Left cardiac atrium (tissue), 4 donors: ENCODE measurements at places on chromosomes 3 and 15.
A peak's percentile ranks its signal among the peaks of the same experiment; 100 is the strongest.

DNA sequence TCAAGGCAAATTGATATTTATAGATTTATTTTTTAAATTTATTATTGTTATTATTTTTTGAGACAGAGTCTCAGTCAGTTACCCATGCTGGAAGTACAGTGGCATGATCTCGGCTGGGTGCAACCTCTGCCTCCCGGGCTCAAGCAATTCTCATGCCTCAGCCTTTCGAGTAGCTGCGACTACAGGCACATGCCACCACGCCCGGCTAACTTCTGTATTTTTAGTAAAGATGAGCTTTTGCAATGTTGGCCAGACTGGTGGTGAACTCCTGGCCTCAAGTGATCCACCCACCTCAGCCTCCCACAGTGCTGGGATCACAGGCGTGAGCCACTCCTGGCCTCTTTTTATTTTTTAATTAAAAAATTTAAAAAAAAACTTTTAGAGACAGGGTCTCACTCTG lies 19.0 kb downstream of the SPG21 start:
- no peak for DNase-seq

DNA sequence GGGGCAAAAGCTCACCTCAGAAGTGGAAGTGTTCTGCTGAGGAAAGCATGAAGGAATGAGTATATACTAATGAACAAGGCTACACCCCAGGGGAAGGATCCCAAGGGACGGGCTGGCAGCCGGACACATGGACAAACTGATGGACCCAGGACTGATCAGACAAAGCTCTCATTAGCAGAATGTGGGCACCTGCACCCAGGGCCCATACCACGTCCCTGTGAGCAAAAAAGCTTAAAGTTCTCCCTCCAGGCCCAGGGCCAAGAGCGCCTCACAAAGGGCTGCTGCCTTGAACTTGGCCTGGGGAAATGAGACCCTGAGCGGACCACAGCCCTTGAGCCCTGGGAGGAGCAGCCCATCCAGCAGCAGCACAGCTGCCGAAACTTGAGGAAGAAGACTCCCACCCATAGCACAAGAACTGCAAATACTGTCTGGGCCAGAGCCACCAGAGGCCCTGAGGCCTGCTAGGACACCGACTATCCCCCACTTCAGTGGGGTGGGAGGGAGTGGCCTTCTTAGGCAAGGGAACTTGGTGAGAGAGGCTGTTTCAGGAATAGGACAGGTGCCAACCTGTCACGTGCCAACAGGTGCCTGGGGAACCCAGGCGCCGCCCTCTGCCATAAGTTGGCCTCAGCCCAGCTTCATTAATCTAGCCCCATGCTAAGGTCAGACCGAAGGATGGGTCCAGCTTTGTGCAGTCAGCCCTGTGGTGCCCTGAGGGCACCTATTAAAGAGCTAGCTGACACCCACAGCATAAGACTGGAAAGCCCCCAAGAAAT lies 2.3 kb upstream of the GMPPB start:
- DNase-seq = no peak

- no peak for DNase-seq
Observed at GRCh38 chr15:41401904-41402267, 410 bp downstream of the NDUFAF1 start.

GRCh38 chr15:27214961-27215360 lies 244.0 kb downstream of the GABRG3 start:
- DNase-seq = no peak

GRCh38 chr3:47669026-47669749 lies 90.5 kb upstream of the CSPG5 start:
- DNase-seq = no peak

DNA sequence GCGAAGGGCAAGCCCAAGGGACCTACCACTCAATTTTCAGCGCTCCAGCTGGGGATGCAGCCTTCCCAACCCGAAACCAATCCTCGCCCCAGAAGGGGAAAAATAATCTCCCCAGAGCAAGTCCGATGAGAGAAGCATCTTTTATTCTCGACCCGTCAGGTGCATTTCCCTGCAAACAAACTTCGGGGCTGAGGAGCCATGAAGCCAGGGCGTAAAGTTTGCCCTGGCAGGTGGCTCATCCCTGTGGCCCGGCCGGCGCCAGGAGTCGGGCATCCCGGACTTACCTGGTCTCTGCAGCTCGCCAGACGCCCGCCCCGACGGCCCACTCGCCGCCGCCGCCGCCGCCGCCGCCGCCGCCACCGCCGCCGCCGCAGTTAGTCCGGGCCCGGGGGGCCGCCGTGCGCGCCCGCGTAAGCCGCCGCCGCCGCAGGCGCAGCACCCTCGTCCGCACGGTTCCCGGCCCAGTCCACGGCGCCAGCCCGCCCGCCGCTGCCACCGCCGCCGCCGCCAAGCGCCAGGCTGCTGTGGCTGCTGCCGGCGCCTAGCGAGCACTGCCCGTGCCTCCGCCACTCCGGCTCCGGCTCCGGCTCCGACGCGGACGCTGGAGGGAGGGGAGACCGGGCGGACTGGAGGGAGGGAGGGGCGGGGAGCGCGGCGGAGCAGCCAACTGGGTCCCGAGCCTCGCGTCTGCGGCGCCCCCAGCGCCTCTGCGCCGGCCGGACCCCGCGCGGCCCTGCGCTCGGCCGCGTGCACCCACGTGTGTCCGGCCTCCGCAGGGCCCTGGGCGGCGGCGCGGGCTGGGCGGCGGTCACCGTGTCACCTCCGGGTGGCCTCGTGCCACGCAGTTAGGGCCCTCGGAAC lies at the start of gene CNTN3:
CNTN3 (minus strand) TSS at position 553 of the 861 bp plus-strand sequence. CDS start 93,547 bp downstream, outside the sequence.
- peak; percentile 22 for DNase-seq

DNA sequence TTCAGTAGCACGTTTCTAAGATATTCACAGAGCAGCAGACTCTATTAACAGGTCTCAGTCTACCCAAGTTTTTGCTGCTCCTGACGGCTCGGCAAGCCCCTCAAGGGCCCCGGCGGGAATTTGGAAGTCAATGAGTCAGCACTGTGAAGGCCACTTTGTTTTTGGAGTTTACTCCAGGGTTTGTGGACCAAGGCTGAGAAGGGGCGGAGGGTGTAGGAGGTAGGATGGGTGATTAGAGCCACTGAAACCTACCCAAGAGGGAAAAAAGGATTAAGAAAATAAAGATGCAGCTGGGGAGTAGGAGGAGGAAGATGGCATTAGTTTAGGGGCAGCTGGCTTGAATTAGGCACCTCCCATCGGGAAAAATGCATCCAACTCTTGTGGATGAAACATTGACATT lies 87.6 kb downstream of the BDH1 start:
- no peak for DNase-seq

GRCh38 chr3:95476534-95476933 lies 1337.9 kb upstream of the EPHA6 start:
- no peak for DNase-seq

DNA sequence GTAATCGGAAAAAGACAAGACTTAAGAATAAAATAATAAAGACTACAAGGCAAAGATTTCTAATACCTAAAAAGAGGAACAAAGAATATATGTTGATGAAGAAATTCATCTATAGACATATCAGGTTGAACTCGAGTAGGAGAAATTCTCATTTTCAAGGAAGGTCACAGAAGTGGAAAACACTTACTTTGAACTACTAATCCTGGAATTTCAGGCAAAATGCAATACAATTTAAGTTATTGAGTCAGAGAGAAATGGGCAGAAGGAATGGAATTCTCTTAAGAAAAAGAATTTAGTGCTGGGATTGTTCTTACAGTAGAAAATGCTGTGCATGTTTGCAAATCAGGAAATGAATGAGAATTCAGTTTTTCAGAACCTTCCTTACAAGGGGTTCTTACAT lies 135.9 kb upstream of the TGFBR2 start:
- no peak for DNase-seq

DNA sequence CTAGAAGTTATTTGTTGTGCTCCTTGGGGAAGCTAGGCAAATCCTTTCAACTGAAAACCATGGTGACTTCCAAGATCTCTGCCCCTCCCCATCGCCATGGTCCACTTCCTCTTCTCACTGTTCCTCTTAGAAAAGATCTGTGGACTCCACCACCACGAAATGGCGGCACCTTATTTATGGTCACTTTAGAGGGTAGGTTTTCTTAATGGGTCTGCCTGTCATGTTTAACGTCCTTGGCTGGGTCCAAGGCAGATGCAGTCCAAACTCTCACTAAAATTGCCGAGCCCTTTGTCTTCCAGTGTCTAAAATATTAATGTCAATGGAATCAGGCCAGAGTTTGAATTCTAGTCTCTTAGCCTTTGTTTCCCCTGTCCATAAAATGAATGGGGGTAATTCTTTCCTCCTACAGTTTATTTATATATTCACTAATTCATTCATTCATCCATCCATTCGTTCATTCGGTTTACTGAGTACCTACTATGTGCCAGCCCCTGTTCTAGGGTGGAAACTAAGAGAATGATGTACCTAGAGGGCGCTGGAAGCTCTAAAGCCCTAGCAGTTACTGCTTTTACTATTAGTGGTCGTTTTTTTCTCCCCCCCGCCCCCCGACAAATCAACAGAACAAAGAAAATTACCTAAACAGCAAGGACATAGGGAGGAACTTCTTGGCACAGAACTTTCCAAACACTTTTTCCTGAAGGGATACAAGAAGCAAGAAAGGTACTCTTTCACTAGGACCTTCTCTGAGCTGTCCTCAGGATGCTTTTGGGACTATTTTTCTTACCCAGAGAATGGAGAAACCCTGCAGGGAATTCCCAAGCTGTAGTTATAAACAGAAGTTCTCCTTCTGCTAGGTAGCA lies 657 bp downstream of the PATL2 start:
- DNase-seq = peak; percentile 47

DNA sequence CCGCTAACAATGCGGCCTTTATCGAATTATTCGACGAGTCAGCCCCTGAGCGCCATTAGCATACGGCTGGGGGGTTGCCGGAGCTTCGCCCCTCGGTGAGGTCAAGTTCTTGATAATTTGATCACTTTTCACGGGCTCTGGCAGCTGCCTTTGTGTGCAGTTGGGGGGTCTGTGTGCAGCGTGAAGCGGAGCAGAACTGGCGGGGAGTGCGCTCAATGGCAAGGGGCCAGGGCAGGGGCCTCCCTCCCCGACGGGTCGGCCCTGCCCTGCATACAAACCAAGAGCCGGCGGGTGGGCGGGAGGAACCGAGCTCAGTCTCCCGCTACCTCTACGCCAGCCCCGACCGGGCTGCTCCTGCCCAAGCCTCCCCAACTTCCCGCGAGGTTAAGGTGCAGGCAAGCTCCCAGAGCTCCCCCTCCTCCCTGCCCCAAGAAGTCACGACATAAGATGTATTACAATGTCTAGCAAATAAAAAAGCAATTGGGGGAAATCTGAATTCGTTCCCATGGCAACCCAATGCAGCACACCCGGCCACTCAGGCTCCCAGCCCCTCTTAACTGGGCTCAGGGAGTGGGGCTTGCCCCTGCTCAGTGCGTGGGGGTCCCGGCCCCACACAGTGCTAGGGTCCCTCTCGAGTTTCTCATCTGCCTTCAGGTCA lies 34.1 kb upstream of the POLG start:
- DNase-seq = no peak

- no peak for DNase-seq
Observed at GRCh38 chr15:68197170-68197492, 8.0 kb downstream of the CALML4 start.

- no peak for DNase-seq
Observed at GRCh38 chr3:7695049-7695448, 806.6 kb upstream of the LMCD1 start.

GRCh38 chr3:100209948-100210771 lies 50.6 kb upstream of the TBC1D23 start:
- DNase-seq = no peak

DNA sequence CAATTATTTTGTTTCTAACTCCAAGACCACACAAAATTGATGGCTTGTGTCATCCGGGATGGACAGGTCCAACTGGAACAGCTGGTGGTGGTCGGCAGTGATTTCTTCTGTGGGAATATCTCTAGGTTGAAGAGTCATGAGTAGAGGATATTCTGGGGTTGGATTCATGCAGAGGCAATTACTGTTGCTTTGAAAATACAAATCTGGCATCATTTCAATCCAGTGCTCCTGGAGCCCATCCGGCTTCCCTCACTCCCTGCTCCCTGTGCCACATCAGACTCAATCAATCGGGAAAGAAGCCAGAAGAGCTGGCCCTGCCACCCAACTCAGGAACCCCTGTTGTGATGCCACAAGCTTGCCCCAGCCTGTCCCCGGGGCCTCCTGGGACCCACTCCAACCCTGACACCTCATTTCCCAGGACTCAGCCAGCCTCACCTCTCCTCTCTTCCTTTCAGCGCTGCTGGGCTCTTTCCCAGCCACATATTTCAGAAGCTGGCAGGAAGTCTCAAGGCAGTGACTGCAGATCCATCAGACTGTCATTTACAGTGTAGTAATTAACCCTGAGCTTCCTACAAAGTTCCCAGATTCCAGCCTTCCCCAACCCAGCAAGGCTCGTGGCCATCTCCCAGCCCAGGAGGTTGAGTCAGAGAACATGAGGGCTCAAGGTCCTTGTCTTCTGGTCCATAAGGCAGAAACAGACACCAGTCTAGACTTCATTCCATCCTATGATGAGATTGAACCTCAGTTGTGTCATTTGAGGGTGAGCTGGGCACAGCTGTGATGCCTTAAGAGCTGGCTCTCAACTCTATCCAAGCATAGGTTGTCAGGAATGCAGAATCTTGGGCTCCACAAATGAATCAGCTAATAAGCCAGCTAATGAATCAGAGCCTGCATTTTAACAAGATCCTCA lies 114.0 kb downstream of the FAM174B start:
- peak; percentile 48 for DNase-seq

GRCh38 chr3:172580680-172581401 lies 57.6 kb upstream of the TNFSF10 start:
- no peak for DNase-seq

DNA sequence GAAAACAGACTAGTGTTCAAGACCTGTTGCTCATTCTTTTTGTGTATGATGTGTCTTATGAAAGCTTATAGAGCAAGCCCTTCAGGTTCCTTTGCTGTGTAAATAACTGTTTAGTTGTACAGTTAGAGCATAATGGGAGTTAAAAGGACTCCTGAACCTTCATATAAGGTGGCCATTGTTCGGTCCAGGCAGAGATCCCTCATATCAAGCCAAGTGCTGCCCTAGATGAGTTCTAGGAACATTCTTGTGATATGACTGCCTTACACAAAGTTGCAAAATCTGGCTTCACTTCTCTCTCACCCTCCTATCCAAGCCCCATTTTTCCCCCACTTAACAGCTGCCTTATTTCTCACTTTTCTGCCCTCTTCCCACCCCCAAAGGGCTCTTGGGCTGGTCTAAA lies 26.9 kb downstream of the GYG1 start:
- DNase-seq = no peak

DNA sequence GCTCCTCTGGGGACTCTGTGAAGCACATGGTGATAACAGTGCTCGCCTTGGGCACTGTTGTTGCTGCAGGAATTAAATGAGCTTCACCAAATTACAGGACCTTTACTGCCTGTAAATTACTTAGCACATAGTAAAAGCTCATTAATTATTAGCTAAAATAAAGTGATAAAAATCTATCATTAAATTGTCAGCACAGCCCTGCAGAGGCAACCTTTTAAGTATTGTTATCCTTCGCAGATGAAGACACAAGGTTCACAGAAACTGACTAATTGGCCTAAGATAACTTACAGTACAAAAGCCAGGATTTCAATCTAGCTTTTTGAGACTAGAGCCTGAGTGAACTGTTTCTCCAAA lies 96.0 kb downstream of the ST6GAL1 start:
- no peak for DNase-seq

DNA sequence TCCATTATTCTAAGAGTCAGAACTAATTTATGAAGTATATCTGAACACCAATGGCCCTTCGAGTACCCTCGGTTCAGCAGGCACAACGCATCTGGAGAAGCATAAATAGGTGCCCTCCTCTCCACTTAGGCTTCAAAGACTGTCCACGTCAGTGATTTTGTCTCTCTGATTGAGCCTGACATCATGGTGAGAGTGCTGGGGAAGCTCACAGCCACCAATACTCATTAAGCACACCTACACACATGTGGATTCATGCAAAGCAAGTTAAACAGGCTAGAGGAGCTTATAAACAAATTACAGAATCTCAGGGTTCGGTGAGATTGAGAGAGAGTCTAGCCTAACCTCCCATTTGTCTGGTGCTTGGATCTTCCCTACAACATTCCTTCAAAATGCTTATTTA lies 3.6 kb downstream of the CLDN1 start:
- DNase-seq = no peak
